Glomerular endothelial cell (primary cell): ENCODE measurements at places on chromosomes 2 and 18.

DNA sequence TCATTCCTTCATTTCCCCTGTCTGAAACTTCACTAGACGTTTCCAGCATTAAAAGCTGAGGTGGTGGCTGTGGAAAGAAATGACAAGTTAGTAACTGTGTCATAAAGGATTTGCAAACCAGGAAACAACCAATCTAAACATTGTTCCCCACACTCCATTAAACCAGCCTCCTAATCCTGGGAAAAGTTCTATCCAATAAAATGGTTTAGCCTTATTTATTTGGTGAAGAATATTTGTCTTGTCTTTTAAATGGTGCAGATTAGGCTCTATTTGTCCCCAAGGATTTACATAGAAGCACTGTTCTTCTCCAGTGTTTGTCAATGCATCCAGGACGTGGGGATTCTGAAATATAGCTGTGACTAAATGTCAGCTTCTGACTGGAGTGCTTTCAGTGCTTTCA is 10.5 kb upstream of the DPP4 start:
- no peak for DNase-seq

GRCh38 chr18:79507076-79507545 is 111.4 kb downstream of the NFATC1 start:
- DNase-seq: no peak

GRCh38 chr2:160499865-160500264 is 6.3 kb upstream of the RBMS1 start:
- no peak for DNase-seq

DNA sequence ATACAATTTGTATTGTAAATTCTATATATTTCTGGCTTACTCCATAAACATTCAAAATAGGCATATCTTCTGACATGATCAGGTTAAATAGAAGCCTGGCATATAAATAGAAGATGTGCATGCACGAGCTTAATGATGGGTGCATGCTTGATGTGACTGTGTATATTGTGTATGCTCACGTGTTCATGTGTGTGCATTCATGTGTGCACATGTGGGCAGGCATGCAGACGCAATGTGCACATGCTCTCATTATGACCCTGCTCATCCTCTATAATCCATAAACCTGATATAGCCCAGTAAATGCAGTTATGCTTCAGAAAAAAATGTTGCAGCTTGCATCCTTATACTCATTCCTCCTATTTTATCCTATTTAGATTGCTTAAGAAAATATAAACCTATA is 29.2 kb downstream of the RAB27B start:
- no peak for DNase-seq

- no peak for DNase-seq
These were observed 67.9 kb upstream of the ALPP start for GRCh38 chr2:232310696-232311095.

DNA sequence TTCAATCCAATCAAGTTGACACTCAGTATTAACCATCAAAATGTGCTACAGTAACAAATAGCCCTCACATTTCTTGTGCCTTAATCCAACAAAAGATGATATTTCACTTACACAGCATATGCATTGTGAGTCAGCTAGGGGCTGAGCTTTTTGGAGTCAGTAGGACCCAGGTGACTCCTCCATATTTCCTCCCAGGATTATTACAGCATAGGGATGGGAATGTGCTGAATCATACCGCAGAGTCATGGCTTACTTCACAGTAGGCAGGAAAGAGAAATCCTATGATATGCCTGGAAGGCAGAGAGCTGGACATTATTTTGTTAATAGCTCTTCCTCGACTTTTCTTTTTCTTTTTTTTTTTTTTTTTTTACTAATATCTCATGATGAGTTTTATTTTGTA is 153.3 kb downstream of the TMEM182 start:
- DNase-seq: no peak

DNA sequence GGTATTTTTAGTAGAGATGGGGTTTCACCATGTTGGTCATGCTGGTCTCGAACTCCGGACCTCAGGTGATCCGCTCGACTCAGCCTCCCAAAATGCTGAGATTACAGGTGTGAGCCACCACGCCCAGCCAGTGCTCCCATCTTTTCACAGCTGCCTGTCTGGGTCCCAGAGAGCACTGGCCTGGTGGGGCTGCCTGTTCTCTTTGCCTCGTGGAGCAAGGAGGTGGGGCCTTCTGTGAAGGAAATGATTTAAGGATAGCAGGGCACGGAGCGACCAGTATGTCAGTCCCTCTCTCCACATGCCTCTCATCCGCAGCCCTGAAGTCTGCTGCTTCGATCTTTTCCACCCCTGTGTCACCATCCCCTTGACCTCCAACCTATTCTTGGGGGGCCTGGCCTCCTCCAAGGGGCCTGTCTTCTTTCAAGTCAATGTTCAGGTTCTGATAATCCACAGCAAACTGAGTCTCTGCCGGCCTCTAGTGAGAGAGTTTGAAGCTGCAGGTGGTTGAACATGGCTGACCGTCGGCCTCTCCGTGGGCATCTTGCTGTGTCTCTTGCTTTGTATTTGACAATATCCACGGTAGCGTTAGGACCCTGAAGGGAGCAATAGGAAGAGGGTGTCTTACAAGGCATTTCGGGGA is 28.2 kb upstream of the GIGYF2 start:
- no peak for DNase-seq

DNA sequence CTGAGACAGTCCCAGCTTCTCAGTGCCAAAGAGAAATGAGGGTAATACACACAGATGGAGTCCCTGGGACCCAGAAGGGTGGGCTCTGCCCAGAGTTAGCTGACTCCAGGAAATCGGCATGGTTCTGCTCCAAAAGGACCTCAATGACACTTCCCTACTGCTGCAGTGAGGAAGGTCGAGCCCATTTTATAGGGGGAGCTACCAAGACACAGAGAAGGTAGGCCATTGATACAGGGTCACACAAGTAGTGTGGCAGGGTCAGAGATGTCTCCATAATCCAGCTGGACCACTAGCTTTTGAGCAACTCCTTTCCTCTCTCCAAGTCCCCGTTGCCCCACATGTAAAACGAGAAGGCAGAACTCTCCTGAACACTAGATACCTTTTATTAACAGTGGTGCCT is 276.9 kb downstream of the MYCN start:
- DNase-seq: no peak

DNA sequence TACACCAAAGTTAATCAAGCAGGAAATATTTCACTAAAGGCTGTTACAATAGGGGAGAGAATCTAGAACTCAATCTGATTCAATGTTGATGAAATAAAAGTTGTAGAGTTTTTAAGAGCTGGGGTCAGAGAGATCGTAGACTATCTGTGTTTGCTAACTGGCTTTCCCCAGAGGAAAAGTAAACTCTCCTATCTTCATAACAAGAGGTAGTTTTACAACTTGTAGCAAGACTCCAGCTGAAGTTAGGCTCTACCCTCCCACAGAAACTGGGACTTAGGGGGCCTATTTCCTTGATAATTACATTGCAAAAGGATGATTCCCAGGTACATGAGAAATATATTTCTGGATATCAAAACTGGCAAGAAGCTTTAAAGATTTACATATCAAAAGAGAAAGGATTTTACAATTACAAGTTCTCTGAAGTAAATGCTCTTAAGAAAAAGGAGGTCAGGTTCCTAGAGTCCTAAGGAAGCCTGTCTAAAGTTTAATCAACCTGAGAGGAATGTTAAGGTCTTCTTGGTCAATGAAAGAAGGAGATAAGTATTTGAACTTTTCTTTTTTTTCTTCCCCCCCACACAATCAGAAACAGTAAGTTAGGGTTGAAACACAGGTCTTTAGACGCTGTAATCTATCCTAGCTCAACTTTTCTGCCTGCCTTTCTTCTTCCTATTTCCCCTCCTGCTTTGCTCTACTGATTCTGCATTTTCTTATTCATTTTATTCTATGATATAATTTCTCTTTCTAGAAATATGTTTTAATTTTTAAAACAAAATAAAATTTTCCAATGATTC is 692.2 kb upstream of the LINC00305 start:
- no peak for DNase-seq

- no peak for DNase-seq
These were observed 221.2 kb downstream of the IRS1 start for GRCh38 chr2:226578373-226578772.

GRCh38 chr18:26004832-26005231 is 85.6 kb downstream of the SS18 start:
- no peak for DNase-seq

DNA sequence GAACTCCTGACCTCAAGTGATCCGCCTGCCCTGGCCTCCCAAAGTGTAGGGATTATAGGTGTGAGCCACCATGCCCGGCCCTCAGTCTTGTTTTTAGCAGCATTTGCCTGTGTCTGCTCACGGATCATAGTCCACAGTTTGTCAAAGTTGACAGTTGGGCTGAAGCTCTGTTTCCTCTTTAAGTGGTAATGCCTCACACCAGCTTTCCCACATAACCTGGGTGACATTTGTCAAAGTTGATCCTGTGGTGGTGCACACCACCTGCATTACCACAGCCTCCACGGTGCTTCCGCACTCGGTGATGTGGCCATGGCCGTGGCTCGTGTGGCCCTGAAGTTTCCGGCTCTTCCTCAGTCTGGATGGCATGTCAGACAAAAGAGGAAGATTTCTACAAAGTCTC is 27.1 kb downstream of the RAB31 start:
- DNase-seq: no peak

- DNase-seq: no peak
These were observed 43.9 kb upstream of the CSRNP3 start for GRCh38 chr2:165425556-165425955.

GRCh38 chr2:64932371-64933216 is 56.6 kb upstream of the SLC1A4 start:
- DNase-seq: no peak

GRCh38 chr2:235770909-235771820 is 277.3 kb downstream of the AGAP1 start:
- no peak for DNase-seq

GRCh38 chr18:9707381-9708056 is 582 bp upstream of the RAB31 start:
- no peak for DNase-seq

DNA sequence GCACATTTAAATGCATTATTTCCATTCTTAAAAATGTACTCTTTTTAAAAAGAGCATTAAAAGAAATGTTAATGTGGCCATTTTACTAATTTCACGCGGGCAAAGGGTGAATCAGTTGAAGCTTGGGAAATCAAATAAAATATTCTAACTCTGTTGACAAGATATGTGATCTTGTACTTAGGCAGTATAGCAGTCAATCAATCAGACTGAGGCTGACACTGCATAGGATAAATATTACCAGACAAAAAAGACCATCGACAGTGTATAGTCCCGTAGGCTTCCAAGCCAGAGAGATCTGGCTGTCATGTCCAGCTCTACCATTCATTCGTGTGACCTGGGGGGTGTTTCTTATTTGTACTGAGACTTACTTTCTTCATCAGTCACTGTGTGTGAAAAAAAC is 39.8 kb upstream of the CCDC68 start:
- DNase-seq: no peak

GRCh38 chr2:74925361-74925786 is 33.1 kb upstream of the POLE4 start:
- no peak for DNase-seq

DNA sequence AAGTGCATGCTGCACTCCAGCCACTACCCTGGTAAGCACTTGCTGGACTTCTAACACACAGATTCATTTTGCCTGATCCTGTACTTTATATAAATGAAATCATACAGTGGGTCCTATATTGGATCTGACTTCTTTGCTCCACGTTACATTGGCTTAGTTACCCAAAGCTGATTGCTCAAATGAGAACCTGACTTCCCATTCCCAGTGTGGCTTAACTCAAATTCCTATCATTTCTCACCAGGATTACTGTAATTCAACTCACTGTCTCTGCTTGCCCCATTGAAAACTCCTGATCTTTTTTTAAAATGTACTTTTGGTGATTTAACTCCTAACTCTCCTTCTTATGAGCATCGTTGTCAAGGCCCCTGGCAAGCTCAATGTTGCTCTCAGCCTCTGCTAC is 1.4 kb downstream of the RSAD2 start:
- DNase-seq: no peak

GRCh38 chr2:233821196-233821595 is 33.1 kb downstream of the HJURP start:
- no peak for DNase-seq

DNA sequence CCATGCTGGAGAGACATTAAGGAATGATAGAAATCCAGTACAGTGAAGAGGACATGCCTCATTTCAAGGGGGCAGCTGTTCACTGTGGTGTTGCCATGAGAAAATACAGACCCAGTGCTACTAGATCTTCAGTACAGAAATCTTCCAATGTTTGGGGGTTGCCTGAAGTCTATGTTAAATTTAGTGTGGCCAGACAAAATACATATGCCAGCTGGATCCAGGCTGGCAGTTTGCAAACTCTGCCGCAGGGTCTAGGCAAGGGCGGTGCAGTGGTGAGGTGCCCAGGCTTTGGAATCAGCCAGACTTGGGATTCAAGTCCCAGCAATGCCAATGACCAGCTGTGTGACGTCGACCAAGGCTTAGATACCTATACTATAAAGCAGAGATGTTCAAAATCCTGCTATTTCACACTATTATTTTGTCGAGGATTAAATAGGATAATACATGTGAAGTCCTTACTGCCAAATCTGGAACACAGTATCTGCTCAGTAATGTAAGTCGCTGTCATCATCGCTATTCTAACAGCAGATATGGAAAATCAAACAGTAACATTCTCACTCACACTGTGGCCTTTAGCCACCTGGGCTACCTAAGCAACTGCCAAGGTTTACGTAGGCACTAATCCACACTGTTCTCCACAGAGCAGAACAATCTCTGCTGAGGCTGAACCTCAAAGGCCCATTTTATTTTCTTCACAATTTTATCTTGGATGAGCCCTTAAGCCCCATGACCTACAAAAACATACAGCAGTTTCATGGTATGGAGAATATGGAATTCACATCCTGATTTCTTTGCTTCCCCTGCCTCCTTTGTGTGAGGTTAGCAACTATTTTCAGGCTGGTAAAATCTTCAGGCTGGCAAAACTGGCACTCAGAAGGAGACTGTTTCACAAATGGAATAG is 5.9 kb upstream of the TMSB10 start:
- DNase-seq: no peak

GRCh38 chr2:138121666-138122661 is 157.7 kb downstream of the HNMT start:
- DNase-seq: no peak

GRCh38 chr2:2947406-2947805 is 430.2 kb downstream of the EIPR1 start:
- no peak for DNase-seq

GRCh38 chr2:237207646-237208045 is 122.0 kb downstream of the COPS8 start:
- no peak for DNase-seq
